Fibroblast of the aortic adventitia (primary cell): ENCODE measurements at places on chromosomes 11 and 22.

DNA sequence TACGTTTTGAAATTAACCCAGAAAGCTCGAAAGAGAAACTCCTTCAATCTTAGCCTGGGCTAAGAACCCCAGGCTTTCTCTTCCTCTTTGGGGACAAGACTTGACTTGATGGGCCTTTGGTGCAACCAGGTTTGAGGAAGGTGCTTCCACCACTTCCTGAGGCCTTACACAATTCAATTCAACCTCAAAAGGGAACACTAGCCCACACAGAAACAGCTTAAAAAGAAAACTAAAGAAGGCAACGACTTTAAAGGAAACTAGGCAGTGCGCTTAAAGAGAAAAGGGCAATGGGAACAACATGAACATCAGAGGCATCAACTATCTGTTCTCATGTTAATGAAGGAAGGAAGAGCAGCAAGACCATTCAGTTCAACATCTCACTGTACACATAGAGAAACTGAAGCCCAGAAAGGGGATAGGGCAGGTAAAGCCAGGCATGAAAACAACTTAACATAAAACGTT is 24.8 kb downstream of the PAK1 start:
- DNase-seq: no peak

- no peak for DNase-seq
Observed at GRCh38 chr11:46012185-46012584, 89.7 kb downstream of the LARGE2 start.

GRCh38 chr11:45371251-45372115 is 85.3 kb upstream of the SYT13 start:
- DNase-seq: peak; percentile 61

GRCh38 chr22:44898236-44898635 is 111.6 kb downstream of the PHF21B start:
- no peak for DNase-seq

- DNase-seq: no peak
Observed at GRCh38 chr11:27414644-27415043, 51.6 kb upstream of the CCDC34 start.

- peak; percentile 95 for DNase-seq
Observed at GRCh38 chr22:50305923-50306566, 1.4 kb downstream of the PLXNB2 start.

DNA sequence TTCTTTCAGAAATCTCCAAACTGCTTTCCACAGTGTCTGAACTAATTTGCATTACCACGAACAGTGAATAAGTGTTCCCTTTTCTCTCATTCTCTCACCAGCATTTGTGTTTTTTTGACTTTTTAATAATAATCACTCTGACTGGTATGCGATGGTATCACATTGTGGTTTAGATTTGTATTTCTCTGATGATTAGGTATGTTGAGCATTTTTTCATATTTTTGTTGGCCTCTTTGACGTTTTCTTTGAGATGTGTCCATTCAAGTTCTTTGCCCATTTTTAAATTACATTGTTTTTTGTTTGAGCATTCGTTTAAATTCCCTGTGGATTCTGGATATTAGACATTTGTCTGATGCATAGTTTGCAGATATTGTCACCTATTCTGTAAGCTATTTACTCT is 1639.6 kb upstream of the TENM4 start:
- no peak for DNase-seq

GRCh38 chr11:36027731-36028130 is 83.9 kb downstream of the LDLRAD3 start:
- DNase-seq: no peak

DNA sequence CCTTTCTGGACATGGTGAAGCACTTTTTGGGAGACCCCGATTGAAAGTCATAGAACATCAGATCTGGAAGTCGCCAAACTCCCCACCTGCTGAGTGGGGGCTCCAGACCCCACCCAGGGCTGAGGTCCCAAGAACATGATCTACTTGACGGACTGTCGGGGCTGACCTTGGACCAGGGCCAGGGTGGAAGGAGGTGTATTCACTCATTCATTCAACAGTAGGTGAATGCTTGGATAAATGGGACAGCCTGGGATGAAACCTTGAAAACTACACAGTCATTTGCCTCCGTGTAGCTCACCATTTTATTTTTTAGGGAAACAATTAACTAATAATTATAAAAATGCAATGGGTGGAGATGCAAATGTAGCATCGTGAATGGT is 629.0 kb downstream of the BRD1 start:
- DNase-seq: no peak

GRCh38 chr22:35739076-35739930 is 21.6 kb downstream of the APOL5 start:
- peak; percentile 51 for DNase-seq

DNA sequence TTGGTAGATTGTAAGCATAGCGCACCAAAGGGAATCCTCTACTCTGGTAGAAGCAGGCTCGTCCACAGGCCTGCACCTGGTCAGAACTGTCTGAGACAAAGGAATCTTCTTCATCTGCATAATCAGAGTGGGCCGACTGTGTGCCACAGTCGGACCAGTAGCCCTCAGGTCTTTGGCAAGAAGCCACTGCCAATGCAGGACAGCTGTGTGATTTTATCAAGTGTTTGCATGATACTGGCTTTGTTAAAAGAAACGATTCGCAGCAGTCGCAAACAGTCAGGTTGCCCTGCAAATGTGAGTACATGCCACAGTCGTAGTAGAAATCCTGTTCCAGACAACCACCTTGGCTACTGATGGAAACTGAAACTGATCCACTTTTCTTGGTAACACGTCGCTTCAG is 4.9 kb upstream of the CCDC34 start:
- no peak for DNase-seq

DNA sequence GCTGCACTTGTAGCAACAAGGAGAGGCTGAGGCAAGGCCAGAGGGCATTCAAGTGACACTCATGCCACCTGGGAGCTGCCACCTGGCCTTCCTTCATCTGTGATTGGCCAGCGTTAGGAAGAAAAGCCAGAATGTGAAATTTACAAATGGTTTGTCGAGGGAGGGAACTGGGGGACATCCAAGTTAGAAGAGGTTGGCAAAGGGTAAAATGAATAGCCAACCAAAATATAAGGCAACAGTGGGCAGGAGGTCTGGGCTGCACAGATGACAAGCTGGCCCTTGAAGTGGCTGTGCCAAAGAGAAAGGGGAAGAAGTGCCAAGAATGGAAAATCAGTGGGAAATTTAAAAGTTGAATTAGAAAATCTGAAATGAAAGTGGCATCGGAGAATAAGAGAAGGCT is 221.4 kb downstream of the C11orf91 start:
- no peak for DNase-seq

- DNase-seq: no peak
Observed at GRCh38 chr22:50258361-50259292, 2.9 kb downstream of the MAPK12 start.

GRCh38 chr22:31962387-31963125 is 18.2 kb downstream of the YWHAH start:
- no peak for DNase-seq

DNA sequence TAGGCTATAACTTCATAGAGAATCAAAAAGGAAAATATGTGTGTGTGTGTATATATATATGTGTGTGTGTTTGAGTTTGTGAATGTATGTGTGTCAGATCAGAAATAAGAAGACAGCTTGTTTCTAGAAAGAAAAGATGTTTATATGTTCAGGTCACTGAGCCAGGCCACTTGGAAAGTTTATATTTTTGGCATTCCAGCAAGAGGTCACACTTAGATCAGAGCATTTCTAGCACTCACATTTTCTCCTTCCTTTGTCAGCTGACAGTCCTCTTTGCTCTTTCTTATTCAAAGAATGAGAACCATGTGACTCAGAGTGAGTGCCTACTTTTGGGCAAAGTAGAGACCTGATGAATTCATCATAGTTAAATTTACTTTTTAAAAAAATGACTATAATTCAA is 22.9 kb downstream of the RAB38 start:
- no peak for DNase-seq

- DNase-seq: no peak
Observed at GRCh38 chr11:8085011-8085645, 4.1 kb downstream of the TUB start.

GRCh38 chr11:75862437-75862836 is 47.4 kb downstream of the UVRAG start:
- no peak for DNase-seq

DNA sequence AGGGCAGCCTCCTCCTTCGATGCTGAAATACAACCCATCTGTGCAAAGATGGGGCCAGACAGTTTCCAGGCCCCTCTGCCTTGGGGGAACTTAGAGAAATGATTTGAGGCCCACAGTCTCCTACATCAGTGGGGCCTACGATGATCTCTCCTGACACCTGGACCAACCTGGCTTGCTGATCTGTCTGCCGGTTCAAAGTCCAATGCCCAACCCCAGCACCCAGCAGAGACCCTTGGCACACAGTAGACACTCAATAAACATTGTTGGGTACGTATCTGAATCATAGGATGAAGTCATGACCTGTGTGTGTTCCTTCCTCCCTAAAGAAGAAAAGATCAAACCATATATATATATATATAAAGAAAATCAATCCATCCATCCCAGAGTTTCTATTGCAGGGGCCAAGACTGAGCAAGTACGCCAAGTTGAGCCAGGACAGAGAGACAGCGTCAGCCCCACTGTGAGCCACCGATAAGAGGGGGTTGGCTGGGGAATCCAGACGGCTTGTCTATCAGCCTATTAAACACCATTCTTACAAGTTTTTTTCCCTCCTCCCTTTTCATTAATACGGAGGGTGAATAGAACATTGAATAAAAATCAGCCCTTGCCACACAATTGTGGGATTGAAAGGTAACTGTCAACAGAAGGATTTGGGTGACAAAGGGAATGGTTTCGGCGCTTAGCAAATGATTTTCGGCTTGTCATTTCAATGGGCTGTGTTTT is 244.1 kb downstream of the MN1 start:
- DNase-seq: no peak

- no peak for DNase-seq
Observed at GRCh38 chr22:46238541-46238940, 11.6 kb downstream of the CDPF1 start.

- peak; percentile 96 for DNase-seq
Observed at GRCh38 chr11:78796956-78797355, 222.3 kb upstream of the NARS2 start.
